ENCODE measurements at places on chromosomes 16 and 17.

GRCh38 chr16:48323783-48324775 lies 61.1 kb downstream of the SIAH1 start:
- no peak for DNase-seq

DNA sequence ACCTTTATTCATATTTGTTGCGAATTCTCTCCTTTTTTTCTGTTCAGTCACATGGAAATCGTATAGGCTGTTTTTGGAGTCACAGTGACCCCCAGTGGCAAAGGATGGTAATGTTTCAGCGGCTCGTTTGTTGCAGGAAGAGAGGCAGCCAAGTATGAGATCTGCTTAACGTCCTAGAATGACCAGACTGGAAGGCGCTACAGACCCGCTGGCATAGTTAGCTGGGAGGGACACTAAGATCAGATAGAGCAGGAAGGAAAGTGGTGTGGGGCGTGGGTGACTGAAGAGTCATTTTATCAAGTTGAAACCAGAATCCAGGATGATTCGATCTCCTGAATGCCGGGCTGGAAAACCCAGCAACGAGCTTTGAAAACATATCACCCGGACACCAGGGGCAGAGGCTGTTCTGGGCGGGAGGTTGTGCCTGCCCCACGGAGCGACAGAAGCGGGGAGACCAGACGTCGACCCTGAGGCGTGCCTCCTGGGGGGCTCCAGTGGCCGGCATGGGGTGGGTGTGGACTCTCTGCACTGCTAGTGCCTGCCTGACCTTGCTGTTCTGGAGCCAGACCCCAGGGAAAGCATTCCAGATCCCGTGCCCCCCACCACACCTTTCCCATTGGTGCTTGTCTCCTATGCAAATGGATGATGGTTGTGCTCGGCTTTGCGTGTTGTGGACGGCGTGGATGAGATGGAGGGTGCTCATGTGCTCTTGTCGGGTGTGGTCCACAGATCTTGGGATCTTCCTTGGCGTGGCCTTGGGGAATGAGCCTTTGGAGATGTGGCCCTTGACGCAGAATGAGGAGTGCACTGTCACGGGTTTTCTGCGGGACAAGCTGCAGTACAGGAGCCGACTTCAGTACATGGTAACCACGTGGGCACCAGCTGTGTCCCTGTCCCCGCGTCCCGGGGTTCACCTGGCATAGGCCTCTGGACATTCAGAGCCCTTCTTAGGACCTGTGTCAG lies 7.7 kb downstream of the IL34 start:
- DNase-seq = peak; percentile 72

GRCh38 chr17:32516940-32517701 lies 30.3 kb downstream of the CDK5R1 start:
- no peak for DNase-seq

DNA sequence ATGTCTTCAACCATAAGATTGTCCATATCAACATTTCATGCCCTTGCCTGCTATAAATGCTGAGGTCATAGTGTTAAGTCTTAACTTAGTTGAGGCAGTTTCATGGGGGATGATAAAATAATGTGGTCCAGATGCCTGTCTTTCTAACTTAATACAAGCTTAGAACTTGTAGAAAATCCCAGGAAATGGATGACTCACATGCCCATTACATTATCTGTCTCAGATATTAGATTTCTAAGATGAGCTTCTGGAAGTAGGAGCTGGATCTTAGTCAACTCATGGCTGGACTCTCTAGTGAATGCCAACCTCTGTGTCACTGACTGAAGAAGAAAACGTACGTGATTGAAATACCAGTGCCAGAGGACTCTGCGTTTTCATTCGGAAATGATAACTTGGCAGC lies 797.5 kb upstream of the EEF2KMT start:
- no peak for DNase-seq

GRCh38 chr16:3889059-3889458 lies 8.5 kb upstream of the CREBBP start:
- DNase-seq = no peak

DNA sequence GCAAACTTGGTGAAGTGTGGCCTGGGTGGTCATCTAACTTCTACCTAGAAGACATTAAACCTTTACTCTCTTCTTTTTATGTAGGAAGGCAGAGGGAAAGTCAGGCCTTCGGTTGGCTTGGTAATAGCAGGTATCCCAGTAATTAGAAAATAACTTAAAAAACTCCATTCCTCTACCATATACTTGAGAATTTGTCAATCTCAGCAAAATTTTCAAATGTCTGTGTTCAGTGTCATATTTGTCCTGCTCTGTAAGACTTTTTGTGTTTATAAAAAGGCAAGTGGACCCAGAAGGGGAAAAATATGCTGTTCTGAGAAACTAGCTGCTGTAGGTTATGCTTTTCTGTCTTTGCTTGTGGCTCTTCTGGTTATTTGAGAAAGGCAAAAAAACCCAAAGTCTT lies 5.8 kb downstream of the HMOX2 start:
- DNase-seq = no peak

DNA sequence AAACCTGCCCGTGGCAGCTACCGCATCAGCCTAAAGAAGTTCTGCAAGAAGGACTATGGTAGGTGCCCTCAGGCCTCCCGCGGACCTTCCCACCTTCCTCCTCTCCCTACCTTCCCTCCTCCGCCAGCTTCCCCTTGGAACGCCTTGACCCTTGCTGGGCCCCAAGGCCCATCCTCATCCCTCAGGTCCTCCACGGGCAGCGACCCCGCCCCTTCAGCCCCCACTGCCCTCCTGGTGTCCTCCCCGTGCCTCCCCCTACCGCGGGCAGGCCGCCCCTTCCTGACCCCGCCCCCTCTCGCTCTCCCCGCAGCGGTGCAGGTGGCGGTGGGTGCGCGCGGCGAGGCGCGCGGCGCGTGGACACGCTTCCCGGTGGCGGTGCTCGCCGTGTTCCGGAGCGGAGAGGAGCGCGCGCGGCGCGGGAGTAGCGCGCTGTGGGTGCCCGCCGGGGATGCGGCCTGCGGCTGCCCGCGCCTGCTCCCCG lies 1.4 kb upstream of the TBC1D24 start:
- no peak for DNase-seq
